NCI-H187 treated with DMSO at 0.1 percent for 48 hours (cell line): ENCODE measurements at places on chromosomes 5 and 9.

DNA sequence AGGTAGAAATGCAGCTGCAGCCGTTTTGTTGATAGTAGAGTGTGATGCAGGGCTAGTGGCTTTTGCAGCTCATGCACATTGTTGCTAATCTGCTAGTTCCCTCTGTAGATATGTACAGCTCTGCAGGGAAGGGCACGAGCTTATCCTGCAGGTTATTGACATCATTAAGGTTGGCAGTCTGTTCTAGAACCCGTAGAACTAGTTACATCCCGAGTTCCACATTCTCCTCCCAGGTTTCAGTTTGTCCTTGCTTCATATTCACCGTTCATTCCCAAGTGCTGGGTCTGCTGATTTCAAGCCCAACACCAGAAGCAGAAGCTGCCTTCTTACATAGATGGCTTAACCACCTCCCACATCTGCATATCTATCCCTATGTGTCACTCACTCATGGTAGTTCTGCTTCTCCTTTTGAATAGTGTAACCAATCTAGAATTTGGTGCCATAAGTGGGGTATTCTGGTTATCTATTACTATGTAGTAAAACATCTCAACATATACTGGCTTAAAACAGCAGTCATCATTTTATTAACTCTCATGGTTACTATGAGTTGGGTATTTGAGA lies 38.1 kb downstream of the CRHBP start:
- no peak for DNase-seq

GRCh38 chr9:37471942-37472684 lies 6.9 kb upstream of the ZBTB5 start:
- no peak for DNase-seq

GRCh38 chr9:134989206-134990065 lies 71.7 kb upstream of the FCN1 start:
- DNase-seq: no peak

- no peak for DNase-seq
Measured at GRCh38 chr9:117344892-117345660, 69.8 kb downstream of the ASTN2 start.

DNA sequence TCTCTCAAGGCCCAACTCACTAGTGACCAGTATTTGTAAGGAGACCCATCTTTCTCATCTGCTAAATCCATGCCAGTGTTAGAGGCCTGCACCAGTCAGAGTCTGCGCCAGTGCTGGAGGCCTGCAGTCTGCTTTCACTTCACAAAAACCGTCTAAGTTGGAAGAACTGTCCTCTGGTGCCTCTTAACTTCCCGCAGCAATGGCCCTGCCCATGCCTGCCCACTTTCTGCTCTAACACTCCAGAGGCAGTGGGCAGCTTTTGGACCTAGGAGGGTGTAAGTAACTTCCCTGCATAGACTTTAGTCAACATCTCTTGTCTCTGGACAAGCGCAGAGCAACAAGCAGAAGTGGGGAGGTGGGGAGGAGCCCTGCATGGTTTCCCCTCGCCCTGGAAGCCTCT lies 152.9 kb downstream of the AUH start:
- DNase-seq: no peak

DNA sequence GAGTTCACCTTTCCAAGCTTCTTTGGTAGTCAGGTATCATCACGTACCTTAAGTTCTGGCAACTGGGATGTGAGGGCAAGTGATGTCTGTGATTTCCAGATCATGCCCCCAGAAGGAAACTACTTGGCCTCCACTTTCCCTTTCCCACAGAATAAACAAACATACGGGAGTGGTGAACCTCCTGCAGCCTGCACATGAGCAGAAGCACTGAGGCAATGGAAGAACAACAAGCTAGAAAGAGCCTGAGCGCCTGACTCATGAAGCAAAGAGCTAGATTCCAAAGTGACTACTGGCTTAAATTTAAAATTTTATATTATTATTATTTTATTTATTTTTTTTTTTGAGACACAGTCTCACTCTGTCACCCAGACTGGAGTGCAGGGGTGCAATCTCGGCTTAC lies 35.0 kb downstream of the ARL15 start:
- no peak for DNase-seq

DNA sequence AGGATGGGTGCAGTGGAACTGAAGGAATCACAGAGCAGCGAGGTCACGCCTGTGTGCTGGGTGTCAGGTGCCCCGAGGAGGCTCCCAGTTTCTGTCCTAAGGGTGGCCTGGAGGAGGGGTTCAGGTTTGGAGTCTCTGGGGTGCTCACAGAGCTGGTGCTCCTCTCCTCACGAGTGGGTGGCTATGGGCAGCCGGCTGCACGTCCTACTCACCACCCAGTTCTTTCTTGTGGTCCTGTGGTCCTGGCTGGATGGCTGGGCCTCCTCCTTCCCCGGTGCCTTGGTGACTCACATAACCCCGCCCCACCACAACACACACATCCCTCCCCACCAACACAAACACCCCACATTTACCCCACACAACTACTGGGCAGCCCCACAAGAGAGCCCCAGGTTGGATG lies 9.9 kb upstream of the PTGS1 start:
- no peak for DNase-seq

DNA sequence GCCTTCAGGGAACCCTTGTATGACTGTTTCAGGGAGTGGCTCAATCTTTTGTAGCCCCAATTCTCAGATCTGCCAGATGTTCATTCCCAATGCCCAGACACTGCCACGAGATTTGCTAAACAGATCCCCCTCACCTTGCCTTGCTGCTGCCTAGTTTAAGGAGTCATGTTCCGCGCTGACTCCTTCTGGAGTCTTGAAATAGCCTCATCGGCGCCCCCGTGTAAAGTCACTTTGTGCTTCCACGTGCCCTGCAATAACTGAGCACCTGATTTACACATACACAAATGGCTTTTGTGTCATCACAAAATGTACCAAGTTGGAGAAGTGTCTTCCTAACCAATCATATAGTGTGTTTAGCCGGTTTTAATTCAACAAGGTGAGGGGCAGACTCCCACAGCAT lies 62.3 kb downstream of the PRRT1B start:
- DNase-seq: no peak

DNA sequence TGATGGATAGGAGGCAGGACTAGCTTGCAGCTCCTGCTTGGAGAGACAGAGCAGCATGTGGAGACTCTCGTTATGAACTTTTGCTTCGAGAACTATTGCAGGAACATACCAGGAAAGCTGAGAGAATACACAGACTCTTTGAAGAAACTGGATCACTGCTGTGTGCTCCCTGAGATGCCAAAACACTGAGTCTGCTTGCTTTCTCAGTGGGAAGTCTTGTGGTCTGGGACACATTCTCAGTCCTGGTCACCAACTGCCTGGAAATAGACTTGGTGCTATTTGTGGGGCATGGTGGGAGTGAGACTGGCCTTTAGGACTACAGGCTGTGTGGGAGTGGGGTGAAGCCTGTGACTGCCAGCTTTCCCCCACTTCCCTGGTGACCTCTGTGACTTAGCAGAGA lies 252.6 kb downstream of the MED10 start:
- no peak for DNase-seq

DNA sequence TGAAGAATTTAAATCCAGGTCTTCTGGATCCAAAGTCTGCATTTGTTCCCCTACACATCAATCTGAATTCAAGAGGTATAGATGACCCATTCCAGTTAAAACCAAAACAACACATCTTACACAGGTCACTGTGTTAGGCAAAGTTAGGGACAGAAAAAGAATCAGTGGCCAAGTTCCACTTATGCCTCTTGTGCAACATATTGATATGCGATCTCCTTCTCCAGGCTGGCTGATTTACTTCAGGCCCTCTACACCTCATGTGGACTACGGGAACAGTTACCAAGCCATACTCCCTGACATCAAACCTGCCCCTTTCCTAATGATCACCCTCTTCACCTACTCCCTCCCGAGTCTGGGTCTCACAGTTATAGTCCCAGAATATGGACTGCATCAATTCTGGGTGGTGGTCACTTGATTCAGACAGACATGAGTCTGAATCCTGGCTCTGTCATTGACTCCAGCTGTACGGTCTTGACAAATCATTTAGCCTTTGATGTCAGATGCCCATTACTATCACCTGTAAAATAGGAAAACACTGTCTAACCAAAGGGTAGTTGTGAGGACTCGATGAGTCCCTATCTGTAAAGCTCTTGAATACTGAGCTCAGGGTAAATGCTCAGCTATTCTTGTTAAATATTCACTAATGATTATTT lies 26.0 kb downstream of the GOLGA1 start:
- no peak for DNase-seq
